GOT3 (cell line): ENCODE measurements at places on chromosomes 11 and 22.

DNA sequence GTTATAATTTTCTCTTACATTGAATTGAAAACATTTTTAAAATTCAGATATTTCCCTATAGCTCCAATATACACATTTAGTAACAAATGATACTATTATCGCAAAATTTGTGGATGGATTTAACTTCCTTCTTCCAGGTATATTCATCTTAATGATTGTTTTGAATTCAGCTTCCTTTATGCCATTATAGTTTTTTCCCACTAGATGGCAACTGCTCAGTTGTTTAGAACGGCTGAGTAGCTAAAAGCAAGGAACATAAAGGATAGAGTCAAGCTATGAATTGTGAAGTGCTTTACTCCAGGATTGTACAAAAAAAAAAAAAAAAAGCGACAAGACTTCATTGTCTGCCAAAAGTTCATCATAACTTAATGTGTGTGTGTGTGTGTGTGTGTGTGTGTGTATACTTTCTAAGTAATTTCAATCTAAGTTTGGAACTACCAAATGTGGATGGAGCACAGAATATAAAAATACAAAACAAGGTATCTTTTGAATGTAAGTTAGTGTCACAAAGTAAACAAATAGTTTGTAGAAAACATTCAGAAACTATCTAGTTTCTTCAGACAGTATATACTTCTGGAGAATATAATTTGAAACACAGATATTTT, 846.4 kb downstream of the DLG2 start:
- no peak for DNase-seq

- no peak for DNase-seq
Observed at GRCh38 chr11:130243816-130244215, 70.9 kb downstream of the ZBTB44 start.

DNA sequence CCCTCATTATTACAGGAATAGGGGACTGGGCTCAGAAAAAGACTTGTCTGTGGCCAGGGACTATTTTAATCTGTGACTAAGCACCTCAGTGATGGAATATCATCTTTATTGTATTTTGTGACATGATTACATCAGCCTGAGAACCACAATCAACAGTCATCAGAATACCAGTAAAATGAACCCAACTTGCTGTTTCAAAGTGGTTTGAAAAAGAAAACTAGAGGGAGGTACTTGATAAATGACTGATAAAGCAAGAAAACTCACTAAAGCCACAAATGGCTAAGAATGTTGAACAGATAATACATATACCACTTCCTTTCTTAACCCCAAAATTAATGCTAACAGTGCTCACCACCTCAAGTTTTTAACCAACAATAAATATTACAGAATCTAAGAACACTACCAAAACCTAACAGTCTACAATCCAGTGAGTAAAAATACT, 155.7 kb downstream of the ATG16L2 start:
- DNase-seq = no peak

- DNase-seq = no peak
Observed at GRCh38 chr11:127873478-127873877, 713.9 kb downstream of the ETS1 start.

DNA sequence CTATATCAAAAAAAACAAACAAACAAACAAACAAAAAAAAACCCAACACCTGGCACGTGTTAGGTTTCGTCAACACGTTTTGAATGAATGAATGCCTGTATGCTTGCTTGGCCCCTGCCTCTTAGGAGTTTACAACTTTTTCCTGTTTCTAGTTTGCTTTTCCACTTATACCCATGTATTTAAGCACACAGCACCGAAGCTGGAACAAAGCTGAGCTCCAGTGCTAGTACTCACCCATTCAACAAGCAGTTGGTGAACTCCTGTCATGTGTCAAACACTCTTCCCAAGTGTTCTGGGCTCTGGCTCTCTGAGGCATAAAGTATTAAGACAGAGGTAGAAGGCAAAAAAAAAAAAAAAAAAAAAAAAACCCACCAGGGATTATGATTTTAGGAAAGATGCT, 599.3 kb downstream of the BUD13 start:
- DNase-seq = no peak

- no peak for DNase-seq
Observed at GRCh38 chr22:40055143-40055883, 60.6 kb downstream of the FAM83F start.

DNA sequence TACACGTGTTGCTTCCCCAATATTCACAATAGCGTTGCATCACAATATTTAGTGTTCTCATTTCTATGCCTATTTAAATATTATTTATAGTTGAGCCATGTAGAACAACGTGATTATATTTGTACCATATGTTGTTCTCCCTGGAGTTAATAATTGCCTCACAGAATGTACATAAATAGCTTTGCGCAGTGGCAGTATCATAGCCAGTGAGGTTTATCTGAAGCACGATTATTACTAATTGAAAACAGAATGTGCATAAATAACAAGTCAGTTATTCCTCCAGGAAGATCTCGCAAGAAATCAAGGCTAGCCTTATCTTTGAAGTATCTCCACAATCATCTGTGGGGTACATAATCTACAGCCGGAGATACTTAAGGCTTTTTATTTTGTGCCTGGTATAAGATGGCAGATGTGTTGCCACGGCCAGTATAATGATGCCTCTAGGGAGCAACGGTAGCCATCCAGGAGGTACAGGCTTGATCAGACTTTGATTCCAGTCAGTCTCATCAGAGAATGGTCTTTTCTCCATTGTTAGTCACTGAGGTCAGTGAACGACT, 197.5 kb downstream of the MSANTD4 start:
- DNase-seq = no peak

DNA sequence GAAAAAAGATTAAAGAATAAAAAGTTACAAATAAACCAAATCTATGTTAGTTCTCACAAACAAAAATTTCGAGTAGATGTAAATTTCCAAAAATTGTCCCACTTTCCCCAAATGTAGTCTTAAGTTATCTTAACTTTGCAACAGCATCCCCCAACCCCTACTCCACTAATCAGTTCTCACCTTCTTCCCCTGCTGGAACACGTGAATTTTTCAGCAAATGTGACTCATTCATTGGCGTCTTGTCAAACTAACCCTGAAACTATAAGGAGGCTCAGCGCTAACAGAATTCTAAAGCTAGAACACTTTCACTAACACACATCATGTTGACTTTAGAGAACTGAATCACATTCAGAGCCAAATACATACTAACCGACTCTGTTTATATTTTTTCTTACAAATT, 46.1 kb downstream of the PHF21A start:
- DNase-seq = no peak

GRCh38 chr11:3341298-3341697, 37.6 kb downstream of the ZNF195 start:
- no peak for DNase-seq

- DNase-seq = no peak
Observed at GRCh38 chr11:93704237-93704636, 37.1 kb downstream of the TAF1D start.

DNA sequence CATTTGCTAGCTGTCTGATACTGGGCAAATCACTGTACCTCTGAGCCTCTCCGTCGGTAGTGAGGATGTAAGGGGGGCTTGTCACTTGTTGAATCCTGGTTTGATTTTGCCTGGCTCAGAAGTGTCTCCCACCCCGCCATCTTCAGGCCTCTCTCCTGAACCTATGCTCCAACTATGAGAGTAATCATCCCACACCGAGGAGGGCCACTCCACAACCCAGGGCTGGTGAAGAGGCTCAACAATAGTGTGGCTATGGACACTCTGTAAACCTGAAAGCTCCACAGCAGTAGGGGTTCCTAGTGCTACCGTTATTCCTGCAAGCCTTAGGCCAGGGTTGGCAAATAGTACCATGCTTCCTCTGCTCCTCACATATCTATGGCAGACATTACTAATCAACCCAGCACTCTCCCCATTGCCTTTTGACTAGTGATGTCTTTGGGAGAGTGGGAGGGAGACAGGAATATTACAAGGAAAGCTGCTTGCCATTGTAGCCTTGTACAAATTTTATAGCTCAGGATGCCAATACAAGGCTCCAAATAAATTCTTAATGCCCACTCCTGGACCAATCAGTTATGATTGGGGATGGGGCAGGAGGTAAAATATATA, 134.0 kb upstream of the TEAD1 start:
- DNase-seq = no peak

- DNase-seq = peak; percentile 48
Observed at GRCh38 chr22:45096256-45096907, 67.3 kb upstream of the NUP50 start.

DNA sequence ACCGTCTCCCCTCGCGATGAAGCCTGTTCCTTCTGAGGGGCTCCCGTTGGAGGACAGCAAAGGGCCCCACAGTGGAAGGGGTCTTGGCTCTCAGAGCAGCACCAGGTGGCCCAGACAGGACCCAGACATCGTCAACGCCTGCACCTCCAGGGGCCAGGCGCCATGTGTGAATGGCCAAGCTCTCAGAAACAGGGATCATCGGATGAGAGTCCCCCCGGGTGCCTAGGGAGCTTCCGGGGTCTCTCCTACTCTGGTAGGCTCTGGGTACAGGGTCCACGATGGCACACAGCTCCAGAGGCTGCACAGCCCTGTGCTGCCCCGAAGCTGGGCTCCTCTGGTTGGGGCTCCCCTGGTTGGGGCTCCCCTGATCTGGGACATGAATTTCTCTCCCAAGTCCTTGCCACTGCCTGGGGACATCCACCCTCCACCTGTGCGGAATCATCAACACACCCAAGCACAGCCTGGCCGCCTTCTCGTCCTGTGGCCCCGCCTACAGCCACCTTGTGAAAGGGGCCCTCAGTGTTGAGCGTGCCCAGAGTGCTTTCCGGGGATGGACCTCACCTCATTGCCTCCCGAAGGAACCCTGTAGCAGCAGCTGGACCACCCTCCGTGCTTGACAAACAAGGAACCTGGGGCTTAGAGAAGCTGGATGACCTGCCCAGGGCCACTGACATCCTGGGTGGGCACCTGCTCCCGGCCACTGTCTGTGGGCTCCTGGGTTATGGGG, 929.0 kb downstream of the BRD1 start:
- no peak for DNase-seq

DNA sequence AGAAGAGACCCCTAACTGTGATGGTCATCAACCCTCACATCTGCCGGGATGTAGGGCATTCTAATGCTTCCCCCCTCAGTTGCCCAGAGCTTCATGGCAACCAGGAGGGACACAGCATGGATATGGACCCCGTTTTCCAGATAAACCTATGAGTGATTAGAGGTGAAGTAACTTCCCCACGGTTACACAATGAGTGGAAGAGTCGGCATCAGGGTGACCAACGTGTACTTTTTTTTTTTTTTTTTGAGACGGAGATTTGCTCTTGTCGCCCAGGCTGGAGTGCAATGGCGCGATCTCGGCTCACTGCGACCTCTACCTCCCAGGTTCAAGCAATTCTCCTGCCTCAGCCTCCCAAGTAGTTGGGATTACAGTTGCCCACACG, 25.0 kb downstream of the TXN2 start:
- no peak for DNase-seq

DNA sequence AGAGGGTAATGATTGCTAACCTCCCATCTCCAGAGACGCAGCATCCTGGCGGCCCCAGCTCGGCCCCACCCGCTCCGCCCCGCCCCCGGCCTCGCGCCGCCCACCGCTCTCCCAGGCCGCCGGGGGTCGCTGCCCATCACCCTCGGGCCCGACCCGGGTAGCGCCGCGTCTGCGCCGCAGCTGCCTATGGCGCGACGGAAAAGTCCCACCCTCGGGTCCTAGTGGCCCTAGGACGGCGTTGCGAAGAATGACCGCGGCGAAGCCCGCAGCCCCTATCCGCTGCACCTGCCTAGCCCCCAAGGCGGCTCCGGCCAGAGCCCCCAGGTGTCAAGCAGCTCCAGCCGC, 457 bp downstream of the CPSF7 start:
- peak; percentile 28 for DNase-seq

DNA sequence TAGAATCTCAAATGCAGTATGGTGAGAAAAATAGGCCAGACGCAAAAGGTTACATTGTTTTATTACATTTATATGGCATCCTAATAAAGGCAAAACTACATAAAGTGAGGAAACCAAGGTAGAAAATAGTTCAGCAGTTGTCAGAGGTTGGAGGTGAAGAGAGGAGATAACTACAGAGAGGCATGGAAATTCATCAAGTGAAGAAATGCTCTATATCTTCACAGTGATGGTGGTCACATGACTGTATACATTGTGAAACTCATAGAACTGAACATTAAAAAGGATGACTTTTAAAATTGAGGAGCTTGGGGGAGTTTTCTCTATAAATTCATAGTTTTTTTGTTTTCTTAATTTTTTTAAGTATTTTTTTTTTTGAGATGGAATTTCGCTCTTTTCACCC, 14.4 kb downstream of the LGR4 start:
- no peak for DNase-seq

DNA sequence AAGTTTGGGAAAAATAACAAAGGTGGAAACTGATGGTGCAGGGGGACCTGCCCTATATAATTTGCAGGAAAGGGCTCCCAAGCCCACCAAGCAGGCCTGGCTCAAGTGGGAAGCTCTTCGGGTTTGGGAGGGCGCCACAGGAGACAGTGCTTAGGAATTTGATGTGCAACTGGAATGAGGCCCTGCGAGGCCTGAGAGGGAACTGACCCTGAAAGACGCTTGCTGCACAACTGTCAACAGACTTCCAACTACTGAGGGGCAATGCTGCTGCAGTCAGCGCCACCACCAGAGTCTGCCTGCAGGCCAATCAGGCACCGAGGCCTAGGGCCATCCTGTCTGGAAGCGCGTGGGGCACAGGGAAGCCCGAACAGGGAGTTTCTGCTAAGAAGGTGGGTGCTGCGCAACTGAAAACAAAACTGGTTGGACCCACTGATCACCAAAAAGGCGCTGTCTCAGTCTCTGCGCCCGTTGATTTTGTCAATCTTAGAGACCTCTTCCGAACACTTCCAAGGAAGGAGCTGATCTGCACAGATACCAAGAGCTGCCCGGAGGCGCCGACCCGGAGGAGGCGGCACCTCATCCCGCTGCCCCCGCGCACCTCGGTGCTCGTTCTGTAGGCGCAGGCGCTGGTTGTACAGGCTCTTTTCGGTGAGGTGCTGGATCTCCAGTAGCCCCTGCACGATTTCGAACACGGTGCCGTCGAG, 667 bp downstream of the DGCR6L start:
- DNase-seq = no peak

DNA sequence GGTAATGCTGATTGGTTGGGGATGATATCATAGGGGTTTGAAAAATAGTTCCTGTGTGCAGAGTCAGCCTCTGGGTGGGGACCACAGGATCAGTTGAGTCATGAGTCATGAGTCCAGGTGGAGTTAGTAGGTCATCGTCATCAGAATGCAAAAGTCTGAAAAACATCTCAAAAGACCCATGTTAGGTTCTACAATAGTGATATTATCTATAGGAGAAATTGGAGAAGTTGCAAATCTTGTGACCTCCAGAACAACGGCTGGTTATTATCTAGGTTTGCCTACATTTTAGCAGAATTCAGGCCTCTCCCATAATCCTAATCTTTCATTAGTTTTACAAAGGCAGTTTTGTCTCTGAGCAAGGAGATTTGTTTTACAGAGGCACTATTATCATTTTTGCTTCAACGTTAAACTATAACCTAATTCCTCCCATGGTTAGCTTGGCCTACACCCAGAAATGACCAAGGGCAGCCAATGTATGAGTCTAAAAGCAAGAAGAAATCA, 38.9 kb downstream of the MS4A2 start:
- DNase-seq = no peak
